Testis (tissue), 5 donors: ENCODE measurements at places on chromosomes 16 and 17. TPM values are rescaled to one million over a fixed set of nuclear protein-coding genes. Genes with fewer than 3 reads are reported as not detected.

DNA sequence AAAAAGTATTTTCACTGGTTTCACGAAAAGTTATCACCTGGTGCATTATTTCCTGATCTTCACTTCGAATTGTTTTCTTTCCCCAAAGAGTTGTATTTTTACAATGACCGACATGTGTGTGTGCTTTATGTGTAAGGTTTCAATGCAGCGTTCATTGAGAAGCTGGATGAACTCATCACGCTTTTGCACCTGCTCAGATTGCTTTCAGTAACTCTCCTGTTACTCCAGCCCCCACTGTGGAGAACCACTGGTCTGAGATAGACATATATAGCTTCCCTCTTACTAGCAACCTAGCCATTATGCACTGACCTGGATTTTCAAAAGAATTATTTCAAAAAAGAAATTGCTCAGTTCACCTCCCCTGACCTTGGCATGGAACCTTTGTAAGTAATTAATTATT lies 178.3 kb upstream of the CHMP6 start:
- H3K27ac ChIP-seq: no peak overlapping the region
- DNase-seq: no peak
- no peak overlapping the region for H3K4me3 ChIP-seq
- no peaks in the 10 kb centered on the region for H3K36me3 ChIP-seq
- H3K4me1 ChIP-seq: no peaks in the 10 kb centered on the region
- no peaks in the 10 kb centered on the region for H3K27me3 ChIP-seq

DNA sequence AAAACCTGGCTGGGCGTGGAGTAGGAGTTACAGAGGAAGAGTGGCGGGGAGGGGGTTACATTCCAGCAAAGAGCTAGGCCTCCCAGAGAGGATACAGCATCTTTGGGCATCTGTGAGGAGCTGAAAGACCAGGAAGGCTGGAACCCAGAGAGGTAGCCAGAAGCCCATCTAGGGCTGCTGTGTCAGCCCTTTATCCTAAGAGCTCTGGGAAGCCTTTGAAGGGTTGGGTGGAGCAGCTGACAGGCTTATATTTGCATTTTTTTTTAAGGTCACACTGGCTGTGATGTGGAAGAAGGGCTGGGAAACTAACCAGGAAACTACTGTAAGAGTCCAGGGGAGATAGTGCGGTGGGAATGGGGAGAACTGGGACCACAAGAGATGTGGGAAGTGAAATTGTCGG lies 6.8 kb upstream of the CNOT1 start:
- H3K4me3 ChIP-seq: no peak overlapping the region
- no peaks in the 10 kb centered on the region for H3K36me3 ChIP-seq
- H3K27me3 ChIP-seq: no peaks in the 10 kb centered on the region

GRCh38 chr16:23909792-23910418 lies 74.1 kb downstream of the PRKCB start:
- H3K4me1 ChIP-seq: no peaks in the 10 kb centered on the region
- H3K4me3 ChIP-seq: no peak overlapping the region
- no peak overlapping the region for H3K27ac ChIP-seq
- H3K27me3 ChIP-seq: no peaks in the 10 kb centered on the region

DNA sequence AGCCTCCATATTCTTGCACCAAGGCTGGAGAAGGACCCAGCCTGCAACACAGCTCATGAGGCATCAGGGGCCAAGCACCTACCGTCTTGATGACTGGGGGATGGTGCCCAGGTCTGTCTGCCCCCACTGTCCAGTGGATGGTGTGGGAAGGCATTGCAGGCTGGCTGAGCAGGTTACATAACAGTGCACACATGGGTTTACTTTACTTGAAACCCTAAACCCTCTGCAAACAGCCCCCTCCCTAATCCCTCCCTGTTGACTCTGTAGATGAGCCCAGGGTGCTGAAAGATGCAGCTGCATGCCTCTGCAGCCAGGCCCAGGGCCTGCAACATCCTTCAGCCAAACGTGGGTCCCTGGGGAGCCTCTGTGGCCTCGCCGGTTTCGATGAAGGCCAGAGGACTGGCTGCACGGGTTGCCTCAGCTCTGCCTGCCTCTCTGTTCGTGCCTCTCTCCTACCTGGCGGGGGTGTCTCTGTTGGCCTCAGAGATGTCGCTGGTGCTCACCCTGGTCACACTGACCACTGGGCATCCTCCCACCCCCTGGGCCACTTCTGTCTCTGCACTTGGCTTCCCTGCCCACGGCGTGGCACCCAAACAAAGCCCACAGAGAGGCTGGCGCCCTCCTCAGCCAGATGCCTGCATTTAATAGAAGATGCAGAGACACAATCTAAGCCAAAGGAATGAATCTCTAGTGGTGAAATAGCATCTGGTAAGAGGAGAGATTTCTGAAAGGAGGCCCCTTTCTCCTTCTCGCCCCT lies 95.1 kb downstream of the METRNL start:
- no peaks in the 10 kb centered on the region for H3K27me3 ChIP-seq
- H3K4me3 ChIP-seq: no peak overlapping the region
- H3K27ac ChIP-seq: no peak overlapping the region

- no peak overlapping the region for H3K27ac ChIP-seq
- no peaks in the 10 kb centered on the region for H3K4me1 ChIP-seq
- no peak for DNase-seq
- H3K27me3 ChIP-seq: no peaks in the 10 kb centered on the region
Observed at GRCh38 chr17:66485309-66485947, 183.0 kb downstream of the PRKCA start.

DNA sequence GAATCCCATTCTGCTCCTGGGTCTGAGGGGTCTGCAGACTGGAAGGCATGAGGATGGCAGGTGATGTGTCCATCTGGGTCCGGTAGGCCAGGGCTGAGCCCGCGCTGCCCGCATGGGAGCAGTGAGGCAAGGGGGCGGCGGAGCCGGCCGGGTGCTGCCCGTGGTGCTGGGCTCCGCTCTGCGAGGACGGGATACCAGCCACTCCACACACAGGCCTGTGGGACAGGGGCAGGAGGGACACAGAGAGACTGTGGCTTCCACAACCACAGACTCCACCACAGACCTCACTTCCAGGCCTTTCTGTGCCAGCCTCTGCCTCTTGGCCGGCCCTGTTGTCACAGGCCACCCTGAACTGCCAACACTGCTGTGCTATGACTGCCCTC lies 25.4 kb downstream of the MAP1LC3B start:
- no peak for DNase-seq
- no peaks in the 10 kb centered on the region for H3K27me3 ChIP-seq

DNA sequence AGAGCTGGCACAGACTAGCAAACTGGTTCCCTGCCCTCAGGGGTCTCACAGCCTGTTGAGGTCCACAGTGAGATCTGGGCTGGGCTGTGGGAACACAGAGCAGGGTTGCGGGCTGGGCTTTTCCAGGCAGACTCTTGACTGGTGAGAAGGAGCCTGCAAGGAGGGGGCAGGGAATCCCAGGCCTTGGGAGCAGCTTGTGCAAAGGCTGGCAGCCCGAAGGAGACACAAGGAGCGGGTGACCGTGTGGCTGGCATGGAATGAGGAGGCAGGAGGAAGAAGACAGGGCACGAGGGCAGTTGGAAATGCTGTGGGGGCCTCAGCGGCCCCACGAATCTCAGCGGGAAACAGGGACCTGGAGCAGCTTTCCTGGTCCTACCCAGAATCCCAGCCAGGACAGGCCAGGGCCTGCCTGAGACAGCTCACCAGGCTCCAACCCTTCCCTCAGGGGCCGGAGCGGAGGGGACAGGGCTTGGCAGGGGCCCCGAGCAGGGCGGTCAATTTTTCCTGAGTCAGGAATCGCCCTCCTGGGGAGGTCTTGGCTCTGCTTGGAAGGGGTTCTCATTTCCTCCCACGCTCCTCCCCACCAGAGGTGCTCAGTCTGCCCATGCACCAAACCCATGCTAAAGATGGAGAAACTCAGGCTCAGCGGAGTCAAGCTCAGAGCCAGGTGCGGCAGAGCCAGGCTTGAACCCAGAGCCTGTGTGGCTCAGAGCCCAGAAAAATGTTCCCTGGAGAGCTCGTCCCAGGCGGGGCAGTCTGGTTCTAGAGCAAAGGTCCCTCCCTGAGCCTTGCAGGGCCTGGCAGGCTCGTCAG lies 9.2 kb upstream of the SNN start:
- no peak overlapping the region for H3K4me3 ChIP-seq
- H3K27me3 ChIP-seq: no peaks in the 10 kb centered on the region
- no peaks in the 10 kb centered on the region for H3K36me3 ChIP-seq
- DNase-seq: no peak
- peaks cover 4% of the 10 kb centered on the region for H3K4me1 ChIP-seq
- H3K27ac ChIP-seq: no peak overlapping the region

DNA sequence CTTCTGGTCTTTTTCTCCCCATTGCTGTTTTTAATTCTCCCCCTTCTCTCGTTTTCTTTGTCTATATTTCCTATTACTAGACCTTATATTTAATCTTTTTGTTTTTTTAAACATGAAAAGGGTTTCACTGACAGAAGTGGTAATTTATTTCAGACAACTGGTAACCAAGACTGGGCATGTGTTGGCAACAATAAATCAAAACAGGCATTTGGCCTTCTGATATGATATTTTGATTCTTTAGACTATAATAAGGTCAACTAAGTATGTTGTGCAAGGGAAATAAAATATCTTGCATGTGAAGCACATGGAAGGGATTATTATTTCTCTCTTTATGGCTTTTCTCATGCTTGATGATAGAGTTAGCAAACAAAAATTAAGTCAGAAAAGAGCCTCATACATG lies 34.6 kb downstream of the AP2B1 start:
- H3K36me3 ChIP-seq: no peaks in the 10 kb centered on the region
- no peak for DNase-seq
- H3K4me3 ChIP-seq: no peak overlapping the region
- H3K27ac ChIP-seq: no peak overlapping the region
- no peaks in the 10 kb centered on the region for H3K27me3 ChIP-seq

DNA sequence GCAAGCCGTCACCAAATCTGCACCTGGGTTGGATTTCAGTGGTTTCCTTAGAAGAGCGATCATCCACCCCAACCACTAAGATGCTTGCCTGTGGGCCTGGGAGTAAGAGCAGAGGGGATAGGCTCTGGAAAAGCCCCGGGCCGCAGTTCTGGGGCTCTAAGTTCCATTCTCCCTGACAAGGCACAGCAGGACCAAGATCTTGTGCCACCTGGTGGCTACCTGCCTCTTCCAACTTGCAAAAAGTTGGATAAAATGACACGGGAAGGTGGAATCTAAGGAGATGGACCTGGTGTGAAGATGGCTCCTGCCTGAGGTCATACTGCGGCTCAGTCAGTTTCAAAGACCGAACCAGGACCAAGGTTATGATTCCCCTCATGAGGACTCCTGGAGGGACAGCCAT lies 42.3 kb downstream of the ABCC12 start:
- H3K36me3 ChIP-seq: no peaks in the 10 kb centered on the region
- H3K4me1 ChIP-seq: peaks cover 3% of the 10 kb centered on the region
- DNase-seq: peak; percentile 32
- H3K4me3 ChIP-seq: no peak overlapping the region

DNA sequence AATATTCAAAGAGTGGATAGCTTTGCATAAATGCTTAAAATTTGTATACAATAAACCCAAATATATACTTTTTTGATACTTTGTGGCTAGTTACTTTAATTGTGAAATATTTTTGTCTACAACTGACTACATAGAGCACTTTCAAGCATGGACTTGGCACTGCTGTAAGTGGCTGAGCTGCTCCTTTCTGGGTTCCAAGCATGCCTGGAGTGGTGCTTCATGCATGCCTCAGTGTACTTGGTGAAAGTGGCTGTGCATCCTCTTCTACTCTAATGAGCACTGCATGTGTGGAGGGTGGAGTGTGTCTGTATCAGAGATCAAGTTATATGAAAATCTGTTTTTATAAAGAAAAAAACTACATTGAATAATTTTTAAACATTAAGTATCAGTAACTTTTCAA lies 94.1 kb downstream of the OMG start:
- no peak for DNase-seq
- no peaks in the 10 kb centered on the region for H3K4me1 ChIP-seq
- H3K36me3 ChIP-seq: no peaks in the 10 kb centered on the region
- H3K4me3 ChIP-seq: no peak overlapping the region

- H3K4me1 ChIP-seq: peaks cover 57% of the 10 kb centered on the region
- peak overlapping the region; percentile 94 for H3K27ac ChIP-seq
- DNase-seq: peak; percentile 92
- no peaks in the 10 kb centered on the region for H3K36me3 ChIP-seq
Observed at GRCh38 chr17:82230609-82231311, 1.9 kb downstream of the SLC16A3 start.

DNA sequence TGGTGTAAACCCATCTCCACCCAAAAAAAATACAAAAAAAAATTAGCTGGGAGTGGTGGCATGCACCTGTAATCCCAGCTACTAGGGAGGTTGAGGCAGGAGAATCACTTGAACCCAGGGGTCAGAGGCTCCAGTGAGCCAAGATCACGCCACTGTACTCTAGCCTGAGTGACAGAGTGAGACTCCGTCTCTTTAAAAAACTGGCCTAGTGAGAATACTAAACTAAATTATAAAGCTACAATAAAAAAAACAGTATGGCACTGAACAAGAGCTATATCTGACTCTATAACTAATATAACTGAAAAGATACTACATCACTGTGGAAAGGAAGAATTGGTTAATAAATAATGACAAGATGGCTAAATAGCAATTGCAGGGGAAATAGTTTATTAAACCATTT lies 6.4 kb downstream of the SMURF2 start:
- no peaks in the 10 kb centered on the region for H3K27me3 ChIP-seq
- H3K27ac ChIP-seq: no peak overlapping the region
- no peaks in the 10 kb centered on the region for H3K4me1 ChIP-seq
- no peaks in the 10 kb centered on the region for H3K36me3 ChIP-seq
- no peak for DNase-seq
- H3K4me3 ChIP-seq: no peak overlapping the region

The LRRC45 gene
- 10.7 TPM for total RNA-seq

The TBC1D3G gene
- total RNA-seq: 6.3 TPM

The GAST gene
- total RNA-seq: not detected

The SOCS1 gene
- total RNA-seq: 10.7 TPM

The UMOD gene
- 3.8 TPM for total RNA-seq
